Fibroblast of skin of left quadriceps (primary cell): ENCODE measurements at places on chromosomes 3 and 15.

GRCh38 chr3:39513791-39514369, 46.4 kb downstream of the MOBP start:
- DNase-seq: no peak

- DNase-seq: no peak
Measured at GRCh38 chr15:36178303-36178633, 401.2 kb upstream of the CDIN1 start.

GRCh38 chr3:126159476-126159875, 20.9 kb downstream of the ALDH1L1 start:
- DNase-seq: no peak

- DNase-seq: no peak
Measured at GRCh38 chr3:70973558-70973957, 610.0 kb downstream of the FOXP1 start.

DNA sequence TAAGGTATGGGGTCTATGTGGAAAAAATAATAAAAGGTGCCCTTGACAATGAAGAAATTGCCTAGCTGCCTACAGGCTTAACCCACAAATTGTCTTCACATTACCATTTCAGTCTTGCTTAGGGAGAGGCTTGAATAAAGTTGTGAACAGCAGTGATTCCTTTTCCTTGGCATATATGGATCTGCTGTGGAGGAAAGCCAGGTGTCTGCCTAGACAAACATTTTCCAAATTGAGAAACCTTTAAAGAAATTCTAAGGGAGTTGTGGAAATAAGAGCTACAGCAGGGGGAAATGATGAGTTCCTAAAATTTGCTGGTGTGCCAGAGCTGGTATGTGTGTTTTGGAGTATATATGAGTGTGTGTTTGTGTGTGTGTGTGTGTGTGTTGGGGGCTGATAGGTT, 452.1 kb downstream of the NTRK3 start:
- DNase-seq: no peak

GRCh38 chr15:74543583-74543982, 2.6 kb downstream of the ARID3B start:
- no peak for DNase-seq

- DNase-seq: no peak
Measured at GRCh38 chr3:61612211-61613194, 51.1 kb downstream of the PTPRG start.

- no peak for DNase-seq
Measured at GRCh38 chr3:69032142-69032541, 18.7 kb upstream of the EOGT start.

DNA sequence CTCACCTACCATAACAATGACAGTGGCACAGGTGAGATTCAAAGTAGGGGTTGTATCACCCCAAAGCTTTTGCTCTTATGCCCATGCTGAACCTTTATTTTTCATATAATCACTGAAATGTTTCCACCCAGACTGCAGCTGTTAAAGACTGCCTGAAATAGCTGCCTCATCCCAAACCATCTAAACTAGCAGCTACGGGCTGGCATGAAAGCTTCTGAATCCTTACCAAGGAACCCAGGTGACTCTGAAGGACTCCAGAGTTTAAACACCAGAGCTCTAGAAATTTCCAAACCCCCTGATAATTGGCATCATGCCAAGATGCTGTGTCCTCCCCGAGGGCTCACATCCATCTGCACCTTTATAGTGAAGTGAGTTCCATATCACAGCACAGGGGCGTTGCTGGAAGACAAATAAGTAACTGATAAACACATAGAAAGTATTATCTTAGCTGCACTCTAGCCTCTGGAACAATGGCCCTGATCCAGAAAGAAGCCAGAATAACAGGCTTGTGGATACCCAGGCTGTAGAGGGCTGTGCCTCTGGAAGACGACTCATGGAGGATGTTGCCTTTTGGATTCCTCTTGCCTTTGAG, 238.9 kb downstream of the CADPS start:
- DNase-seq: no peak
